ENCODE measurements at places on chromosomes 7 and 10. TPM values are rescaled to one million over a fixed set of nuclear protein-coding genes. Genes with fewer than 3 reads are reported as not detected.

DNA sequence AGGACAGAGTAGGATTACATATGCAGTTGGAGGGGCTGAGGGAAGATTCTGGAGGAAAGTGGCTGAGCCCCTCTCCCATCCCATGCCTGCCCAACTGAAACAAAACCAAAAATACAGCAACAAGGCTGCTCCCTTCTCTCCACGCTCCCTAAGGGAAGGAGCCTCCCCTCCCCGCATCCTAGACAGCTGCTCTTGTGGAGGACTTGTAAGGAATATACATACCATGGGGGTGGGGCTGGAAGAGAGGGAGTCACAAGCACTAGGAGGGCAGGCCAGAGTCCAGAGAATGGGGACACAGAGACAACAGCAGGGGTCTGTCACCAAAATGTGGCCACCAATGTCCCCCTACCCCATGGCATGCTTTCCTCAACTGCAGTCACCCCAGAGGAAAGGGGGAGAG is 13.2 kb downstream of the LDB1 start:
- DNase-seq, result no peak
- H3K4me1 ChIP-seq, result no peaks in the 10 kb centered on the region
- no peak overlapping the region for H3K4me3 ChIP-seq
- peaks cover 17% of the 10 kb centered on the region for H3K36me3 ChIP-seq
- H3K27ac ChIP-seq, result no peak overlapping the region
- no peaks in the 10 kb centered on the region for H3K27me3 ChIP-seq

DNA sequence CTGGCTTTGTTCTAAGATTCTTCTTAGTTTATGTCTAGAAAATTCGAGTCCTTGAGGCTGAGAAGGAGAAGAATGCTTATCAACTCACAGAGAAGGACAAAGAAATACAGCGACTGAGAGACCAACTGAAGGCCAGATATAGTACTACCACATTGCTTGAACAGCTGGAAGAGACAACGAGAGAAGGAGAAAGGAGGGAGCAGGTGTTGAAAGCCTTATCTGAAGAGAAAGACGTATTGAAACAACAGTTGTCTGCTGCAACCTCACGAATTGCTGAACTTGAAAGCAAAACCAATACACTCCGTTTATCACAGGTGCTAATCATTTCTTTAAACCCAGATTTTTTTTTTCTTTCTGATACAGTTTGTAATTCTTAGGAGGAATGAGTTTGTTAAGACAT is 6.7 kb downstream of the CEP55 start:
- no peak overlapping the region for H3K27ac ChIP-seq
- DNase-seq, result no peak
- no peaks in the 10 kb centered on the region for H3K4me1 ChIP-seq
- H3K4me3 ChIP-seq, result no peak overlapping the region
- no peaks in the 10 kb centered on the region for H3K27me3 ChIP-seq

DNA sequence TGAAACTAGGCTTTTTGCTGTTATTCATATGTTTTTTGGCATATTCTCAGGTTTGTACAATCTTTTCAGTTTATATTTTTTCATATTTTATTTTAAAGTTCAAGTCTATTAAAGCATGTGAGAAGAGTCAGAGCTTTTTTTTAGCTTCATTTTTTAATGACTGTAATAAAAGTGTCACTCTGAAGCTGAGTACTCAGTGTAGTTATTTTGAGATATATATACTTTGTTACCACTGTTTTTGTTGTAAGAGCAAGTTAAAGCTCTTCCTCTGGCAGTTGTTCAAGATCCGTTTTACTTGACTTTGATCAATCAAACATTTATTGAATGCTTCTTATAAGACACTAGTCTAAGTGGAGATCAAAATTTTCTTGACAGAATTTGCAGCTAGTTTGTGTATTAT is 37.5 kb downstream of the CASD1 start:
- no peaks in the 10 kb centered on the region for H3K27me3 ChIP-seq
- H3K4me1 ChIP-seq, result no peaks in the 10 kb centered on the region
- H3K36me3 ChIP-seq, result peaks cover 3% of the 10 kb centered on the region
- no peak overlapping the region for H3K4me3 ChIP-seq
- no peak for DNase-seq

DNA sequence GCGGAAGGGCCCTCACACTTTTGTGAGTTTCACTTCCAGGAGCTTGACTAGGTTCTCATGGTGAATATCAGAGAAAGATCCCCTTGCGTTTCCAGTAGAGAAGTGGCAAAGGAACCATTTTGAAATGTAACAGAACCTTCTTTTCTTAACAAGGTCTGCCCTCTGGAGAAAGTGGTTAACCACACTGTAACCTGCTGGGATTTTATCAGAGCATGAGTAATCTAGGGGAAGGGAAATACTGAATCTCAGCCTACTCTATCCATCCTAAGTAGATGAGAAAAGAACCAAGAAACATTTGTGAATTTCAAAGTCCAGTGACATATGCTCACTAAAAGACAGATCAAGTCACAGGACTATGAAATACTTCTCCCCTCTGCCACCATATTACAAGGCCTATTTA is 235.5 kb downstream of the ZEB1 start:
- DNase-seq, result no peak
- no peaks in the 10 kb centered on the region for H3K27me3 ChIP-seq
- H3K36me3 ChIP-seq, result no peaks in the 10 kb centered on the region
- H3K27ac ChIP-seq, result no peak overlapping the region
- no peak overlapping the region for H3K4me3 ChIP-seq
- no peaks in the 10 kb centered on the region for H3K4me1 ChIP-seq

DNA sequence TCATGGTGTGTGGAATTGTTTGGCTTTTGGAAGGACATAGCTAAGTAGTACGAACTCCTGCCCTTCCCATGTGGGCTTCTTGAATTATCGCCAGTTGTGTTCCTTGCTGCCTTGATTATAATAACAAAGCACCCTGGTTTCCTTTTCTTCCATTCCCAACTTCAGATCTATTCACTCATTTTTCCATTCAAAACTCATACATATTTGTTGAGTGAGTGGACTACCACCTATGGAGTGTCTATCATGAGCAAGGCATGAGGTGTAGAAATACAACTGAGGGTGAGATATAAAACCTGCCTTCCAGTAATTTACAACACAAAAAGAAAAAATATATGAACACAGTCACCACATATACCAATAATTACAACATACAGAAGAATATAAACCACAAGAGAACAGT is 4.9 kb upstream of the COL17A1 start:
- H3K36me3 ChIP-seq, result no peaks in the 10 kb centered on the region
- H3K4me1 ChIP-seq, result no peaks in the 10 kb centered on the region
- no peak for DNase-seq
- H3K27me3 ChIP-seq, result no peaks in the 10 kb centered on the region
- no peak overlapping the region for H3K4me3 ChIP-seq

DNA sequence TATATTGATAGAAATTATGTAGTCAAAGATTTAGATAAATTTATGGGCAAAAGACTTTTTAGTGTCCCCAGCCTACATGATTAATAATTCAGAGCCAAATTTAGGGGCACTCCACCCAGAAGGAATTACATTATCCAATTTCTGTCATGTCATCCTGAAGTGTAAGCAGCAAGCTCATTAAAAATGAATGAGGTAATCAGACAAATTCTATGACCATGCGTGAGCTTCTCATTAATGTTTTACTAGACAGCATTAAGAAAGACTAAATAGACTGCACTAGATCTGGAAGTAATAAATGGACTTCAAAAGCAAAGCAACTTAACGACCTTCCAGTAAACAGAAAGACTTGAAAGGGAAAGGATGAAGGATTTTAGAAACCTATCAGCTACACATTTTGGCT is 22.7 kb upstream of the TRUB1 start:
- H3K4me3 ChIP-seq, result no peak overlapping the region
- H3K27ac ChIP-seq, result no peak overlapping the region
- DNase-seq, result no peak
- no peaks in the 10 kb centered on the region for H3K27me3 ChIP-seq
- no peaks in the 10 kb centered on the region for H3K4me1 ChIP-seq

DNA sequence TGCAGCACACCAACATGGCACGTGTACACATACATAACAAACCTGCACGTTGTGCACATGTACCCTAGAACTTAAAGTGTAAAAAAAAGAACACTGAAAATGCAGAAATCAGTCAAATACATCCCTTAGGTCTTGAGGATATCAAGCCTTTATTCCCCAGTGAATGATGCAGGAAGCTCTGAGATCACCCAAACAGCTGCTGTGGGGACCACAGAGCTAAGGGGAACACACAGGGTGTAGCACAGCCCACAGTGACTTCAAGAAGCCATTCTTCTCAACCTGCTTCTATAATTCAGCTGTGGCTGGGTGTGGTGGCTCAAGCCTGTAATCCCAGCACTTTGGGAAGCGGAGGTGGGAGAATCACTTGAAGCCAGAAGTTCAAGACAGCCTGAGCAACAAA is 314.9 kb downstream of the CALN1 start:
- no peak overlapping the region for H3K4me3 ChIP-seq
- no peak for DNase-seq
- H3K4me1 ChIP-seq, result no peaks in the 10 kb centered on the region
- no peaks in the 10 kb centered on the region for H3K36me3 ChIP-seq
- no peaks in the 10 kb centered on the region for H3K27me3 ChIP-seq
- no peak overlapping the region for H3K27ac ChIP-seq

DNA sequence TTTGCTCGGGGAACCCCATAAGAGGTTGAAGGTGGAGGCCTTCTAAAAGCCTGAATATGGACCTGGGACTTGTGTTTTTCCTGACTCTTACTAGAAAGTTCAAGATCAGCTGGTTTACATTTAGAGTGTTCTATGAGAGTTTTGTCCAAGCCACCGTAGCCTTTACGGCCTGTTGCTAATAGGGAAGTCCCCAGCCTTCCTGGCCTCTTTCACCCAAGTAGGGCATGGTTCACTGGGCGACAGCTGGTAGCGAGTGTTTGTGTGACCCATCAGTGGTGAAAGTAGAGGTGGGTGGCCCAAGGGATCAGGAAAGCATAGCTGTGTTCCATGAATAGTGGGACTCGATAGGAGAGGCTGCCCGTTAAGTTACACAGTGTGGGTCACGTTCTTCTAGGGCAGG is 60.1 kb downstream of the RABGEF1 start:
- no peaks in the 10 kb centered on the region for H3K27me3 ChIP-seq
- DNase-seq, result no peak
- H3K4me1 ChIP-seq, result no peaks in the 10 kb centered on the region
- H3K27ac ChIP-seq, result no peak overlapping the region
- H3K36me3 ChIP-seq, result peaks cover 8% of the 10 kb centered on the region

DNA sequence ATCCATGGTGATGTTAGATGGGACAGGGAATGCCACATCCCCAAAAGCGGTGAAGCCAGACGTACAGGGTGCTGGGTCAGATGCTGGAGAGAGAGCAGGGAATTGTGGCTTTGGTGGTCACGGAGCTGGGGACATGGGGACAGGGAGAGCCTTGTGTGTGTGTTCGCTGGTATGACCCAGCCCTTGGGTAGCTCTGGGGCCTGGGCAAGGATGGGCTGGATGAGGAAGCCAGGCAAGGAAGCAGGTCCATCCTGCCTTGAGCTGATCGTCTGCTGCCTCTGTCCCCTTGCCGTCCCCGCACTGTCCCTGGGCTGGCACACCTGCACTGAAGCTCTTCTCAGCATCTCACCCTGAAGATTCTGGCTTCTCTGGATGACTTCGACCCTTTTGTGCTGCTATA is 15.4 kb upstream of the CLDN4 start:
- no peaks in the 10 kb centered on the region for H3K36me3 ChIP-seq
- no peaks in the 10 kb centered on the region for H3K27me3 ChIP-seq
- no peak overlapping the region for H3K4me3 ChIP-seq
- DNase-seq, result no peak
- H3K27ac ChIP-seq, result no peak overlapping the region

DNA sequence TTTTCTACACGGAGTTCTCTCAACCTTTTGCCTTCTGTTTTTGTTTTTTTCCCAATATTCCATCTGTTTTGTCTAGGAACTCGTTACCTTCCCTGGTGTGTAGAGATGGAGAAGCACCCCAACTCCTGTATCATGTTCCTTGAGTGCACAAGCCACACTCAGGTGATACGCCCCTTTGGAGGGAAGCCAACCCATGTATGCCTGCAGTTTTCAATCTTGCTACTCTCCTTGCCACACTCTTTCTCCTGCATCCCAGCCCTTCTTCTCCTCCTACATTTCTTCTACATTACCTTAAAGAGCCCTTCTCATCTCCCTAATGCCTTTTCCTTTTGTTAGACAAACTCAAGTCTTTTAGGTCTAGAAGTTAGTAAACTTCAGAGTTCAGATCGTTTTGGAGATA is 10.2 kb upstream of the SP4 start:
- DNase-seq, result peak; percentile 47
- no peaks in the 10 kb centered on the region for H3K4me1 ChIP-seq

DNA sequence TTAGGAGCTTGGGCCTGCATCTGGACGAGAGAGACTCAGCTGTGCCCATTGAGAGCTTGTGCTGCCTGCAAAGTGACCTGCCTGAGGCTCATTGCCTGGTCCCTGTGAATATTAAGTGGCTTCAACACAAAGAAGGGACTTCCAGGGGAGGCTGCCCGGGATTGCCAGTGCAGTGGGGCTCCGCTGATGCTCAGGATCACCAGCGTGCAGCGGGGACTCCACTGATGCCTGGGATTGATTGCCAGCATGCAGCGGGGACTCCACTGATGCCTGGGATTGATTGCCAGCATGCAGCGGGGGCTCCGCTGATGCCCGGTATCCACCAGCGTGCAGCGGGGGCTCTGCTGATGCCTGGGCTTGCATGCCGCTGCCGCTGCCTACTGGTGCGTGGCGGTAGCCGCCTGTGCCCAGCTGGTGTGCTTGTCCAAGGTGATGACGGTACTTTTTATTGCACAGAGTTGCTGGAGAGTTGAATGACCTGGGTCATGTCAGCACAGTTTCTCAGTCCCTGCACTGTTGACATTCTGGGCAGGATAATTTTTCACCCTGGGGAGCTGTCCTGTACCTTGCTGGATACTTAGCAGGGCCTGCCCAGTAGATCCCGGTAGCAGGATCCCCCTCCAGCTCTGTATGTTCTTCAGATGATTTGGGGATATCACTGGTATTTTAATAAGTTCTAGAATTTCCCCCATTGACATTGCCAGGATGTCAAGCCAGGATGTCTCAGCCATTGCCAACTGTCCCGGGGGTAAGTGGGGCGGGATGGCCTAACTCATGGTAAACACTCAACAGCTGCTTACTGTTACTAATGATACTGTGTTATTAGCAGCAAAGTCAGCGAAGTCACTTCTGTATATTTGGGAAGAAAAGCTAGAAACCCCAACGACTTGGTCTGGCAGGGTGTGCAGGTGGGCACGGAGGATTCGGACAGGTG is 13.0 kb downstream of the DOCK1 start:
- peak overlapping the region; percentile 64 for H3K27ac ChIP-seq
- no peak overlapping the region for H3K4me3 ChIP-seq
- no peaks in the 10 kb centered on the region for H3K36me3 ChIP-seq

- peak; percentile 25 for DNase-seq
- no peak overlapping the region for H3K27ac ChIP-seq
- H3K4me1 ChIP-seq, result peaks cover 6% of the 10 kb centered on the region
- no peaks in the 10 kb centered on the region for H3K27me3 ChIP-seq
- H3K4me3 ChIP-seq, result no peak overlapping the region
Observed at GRCh38 chr7:55191926-55192692, 173.0 kb upstream of the LANCL2 start.

DNA sequence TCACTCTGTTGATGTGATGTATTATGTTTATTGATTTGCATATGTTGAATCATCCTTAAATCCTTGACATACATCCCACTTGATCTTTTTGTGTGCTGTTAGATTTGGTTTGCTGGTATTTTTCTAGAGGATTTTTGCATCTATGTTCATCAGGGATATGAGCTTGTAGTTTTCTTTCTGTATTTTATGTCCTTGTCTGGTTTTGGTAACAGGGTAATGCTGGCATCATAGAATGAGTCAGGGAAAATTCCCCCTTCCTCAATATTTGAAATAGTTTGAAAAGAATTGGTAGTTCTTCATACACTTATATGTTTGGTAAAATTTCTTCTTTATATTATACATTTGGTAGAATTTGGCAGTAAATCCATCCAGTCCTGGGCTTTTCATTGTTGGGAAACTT is 89.4 kb upstream of the SLC13A1 start:
- H3K27ac ChIP-seq, result no peak overlapping the region
- H3K4me1 ChIP-seq, result no peaks in the 10 kb centered on the region
- no peak for DNase-seq
- no peaks in the 10 kb centered on the region for H3K27me3 ChIP-seq
- no peak overlapping the region for H3K4me3 ChIP-seq

WIPF3 gene
- 0.14 TPM for total RNA-seq

Measured in liver (tissue), 10 donors.